ENCODE measurements at places on chromosomes 12 and 14.

- DNase-seq, result no peak
Observed at GRCh38 chr14:95339301-95339865, 19.7 kb upstream of the CLMN start.

DNA sequence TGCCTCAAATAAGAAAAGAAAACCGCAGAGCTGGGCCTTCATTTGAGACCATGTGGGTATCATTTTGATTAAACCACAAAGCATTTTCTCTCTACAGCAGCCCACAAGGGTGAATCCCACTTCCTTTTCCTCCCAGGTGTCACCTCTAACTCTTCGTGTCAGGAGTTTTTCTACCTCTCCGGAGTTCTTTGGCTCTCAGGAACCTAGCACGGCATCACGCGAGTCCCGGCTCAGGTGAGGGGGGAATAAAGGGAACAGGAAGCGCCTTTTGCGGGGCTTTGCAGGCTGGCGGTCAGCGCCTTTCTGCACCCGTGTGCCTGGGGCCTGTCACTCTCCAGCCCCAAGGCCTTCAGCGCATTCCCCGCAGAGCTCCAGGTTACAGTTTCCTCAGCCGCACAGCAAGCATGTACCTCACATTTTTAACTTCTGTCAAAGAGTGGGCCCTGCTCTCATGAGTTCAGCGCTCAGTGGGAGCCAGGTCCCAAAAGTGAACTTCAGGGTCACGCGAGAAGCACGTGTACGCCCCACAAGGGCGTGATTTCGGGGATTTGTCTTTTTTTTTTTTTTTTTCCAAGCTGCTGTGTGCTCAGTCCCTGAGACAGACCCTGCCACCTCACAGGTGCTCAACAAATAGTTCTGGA is 740 bp upstream of the PRPF40B start:
- no peak for DNase-seq

DNA sequence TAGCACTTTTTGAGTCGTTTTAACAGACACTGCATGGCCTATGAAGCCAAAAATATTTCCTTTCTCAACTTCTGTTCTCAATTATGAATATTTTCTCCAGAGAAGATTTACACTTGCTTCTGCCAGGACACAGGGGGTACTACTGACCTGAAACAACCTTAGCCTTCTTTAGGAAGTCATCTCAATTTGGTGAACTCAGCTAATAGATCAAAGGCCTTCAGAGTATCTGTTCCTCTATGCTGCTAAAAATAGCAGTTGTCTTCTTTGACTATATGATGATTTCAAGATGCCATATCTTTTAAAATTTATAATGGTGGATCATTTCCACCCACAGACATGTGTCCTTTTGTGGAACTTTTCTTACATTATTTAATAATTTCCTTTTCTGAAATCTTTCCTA is 14.0 kb upstream of the NDUFA12 start:
- no peak for DNase-seq

- DNase-seq, result no peak
Observed at GRCh38 chr12:112606611-112607365, 184.8 kb upstream of the RPH3A start.

DNA sequence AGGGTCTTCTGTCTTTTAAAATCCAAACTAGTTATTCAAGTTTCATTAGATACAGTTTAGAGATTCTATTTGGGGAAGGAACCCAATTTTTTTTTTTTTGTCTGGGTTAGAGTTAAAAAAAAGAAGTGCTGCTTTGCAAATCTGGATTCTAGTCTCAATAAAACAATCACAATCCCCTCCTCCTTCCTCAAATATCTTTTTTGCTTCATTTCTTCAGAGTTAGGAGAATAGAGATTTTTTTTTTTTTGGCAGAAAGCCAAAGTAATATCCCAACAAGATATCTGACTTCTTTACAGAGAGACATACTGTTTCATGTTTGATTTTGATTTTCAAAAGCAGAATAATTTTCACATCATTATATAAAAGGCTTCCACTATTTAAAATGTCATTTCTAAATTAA is 201.9 kb downstream of the FOXN3 start:
- no peak for DNase-seq

DNA sequence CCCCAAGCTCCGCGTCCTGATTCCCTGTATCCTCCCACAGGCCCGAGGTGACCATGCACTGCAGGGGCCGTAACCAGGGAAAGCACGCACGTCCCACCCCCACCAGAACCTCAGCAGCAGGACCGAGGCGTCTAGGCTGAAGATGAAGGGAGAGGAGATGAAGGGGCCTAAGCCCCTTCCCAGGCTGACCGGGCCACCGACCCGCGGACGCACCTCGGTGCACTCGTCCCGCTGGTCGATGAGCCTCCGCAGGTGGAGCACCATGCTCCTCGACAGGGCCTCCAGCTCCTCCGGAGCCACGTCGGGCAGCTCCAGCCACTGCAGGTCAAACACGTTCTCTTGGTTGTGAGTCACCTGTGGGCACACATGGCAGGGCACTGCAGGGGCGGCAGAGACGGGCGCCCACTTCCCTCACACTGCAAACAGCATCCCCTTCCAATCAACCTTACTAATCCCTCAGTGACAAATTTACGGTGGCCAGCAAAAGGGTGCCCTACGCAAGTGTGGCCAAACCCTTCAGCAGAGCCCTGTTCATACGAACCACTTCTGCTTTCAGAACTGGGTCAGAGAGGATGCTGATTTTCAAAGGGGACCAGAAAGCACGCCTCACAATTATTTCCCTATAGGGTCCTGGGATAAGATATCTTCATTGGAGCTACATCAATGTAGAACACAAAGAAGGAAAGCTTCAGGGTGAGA is 77.8 kb downstream of the CCDC88C start:
- DNase-seq, result no peak

DNA sequence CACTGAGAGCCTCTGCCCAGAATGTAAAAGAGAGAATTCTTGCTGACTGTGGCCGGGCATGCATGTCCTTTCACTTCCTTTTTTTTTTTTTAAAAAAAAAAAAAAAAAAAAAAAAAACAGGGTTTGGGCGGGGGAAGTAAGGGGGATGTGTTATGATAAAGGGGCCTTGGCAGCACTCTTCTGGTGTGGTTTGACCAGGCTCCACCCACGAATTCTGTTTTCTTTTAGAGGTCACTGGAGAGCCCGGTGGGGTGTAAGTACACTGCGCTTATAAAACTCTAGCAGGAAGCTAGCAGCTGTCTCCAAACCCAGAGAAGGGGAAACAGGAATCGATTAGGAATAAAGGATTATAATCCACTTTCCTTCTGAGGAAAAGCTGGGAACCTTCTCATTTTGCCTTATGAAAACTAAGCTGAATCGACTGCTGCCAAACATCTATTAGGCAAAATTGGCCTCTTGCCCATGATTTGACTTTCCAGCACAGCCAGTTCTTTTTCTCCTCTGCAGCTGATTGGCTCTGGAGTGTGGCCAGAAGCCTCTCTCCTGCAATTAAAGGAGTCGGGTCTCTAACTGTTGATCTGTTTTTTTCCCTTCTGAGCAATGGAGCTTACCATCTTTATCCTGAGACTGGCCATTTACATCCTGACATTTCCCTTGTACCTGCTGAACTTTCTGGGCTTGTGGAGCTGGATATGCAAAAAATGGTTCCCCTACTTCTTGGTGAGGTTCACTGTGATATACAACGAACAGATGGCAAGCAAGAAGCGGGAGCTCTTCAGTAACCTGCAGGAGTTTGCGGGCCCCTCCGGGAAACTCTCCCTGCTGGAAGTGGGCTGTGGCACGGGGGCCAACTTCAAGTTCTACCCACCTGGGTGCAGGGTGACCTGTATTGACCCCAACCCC is 27.7 kb upstream of the HIGD1C start:
- DNase-seq, result peak; percentile 86

DNA sequence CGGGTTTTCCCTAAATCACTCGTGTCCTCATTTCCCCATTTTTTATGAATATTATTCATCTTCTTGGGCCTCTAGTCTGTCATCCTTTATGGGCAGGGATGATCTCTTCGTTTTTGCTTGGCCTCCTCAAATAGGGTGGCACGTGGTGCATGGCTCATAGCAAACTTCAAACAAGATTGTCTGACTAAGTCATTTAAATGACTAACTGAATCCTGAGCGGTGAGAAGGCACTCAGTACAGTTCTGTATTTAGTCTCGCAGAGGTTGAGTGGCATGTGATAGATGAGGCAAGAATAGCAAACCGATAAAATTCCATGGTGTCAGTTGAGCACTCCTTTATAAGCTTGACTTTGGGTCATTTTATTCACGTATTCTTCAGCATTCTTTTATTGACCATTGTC is 5.7 kb upstream of the JDP2 start:
- peak; percentile 78 for DNase-seq

- DNase-seq, result peak; percentile 17
Observed at GRCh38 chr12:24780697-24781368, 168.1 kb downstream of the BCAT1 start.

GRCh38 chr12:130838284-130838950 is 633 bp downstream of the STX2 start:
- DNase-seq, result no peak

- DNase-seq, result no peak
Observed at GRCh38 chr12:14156606-14157005, 175.2 kb upstream of the GRIN2B start.

- no peak for DNase-seq
Observed at GRCh38 chr12:54977857-54978256, 6.7 kb downstream of the TESPA1 start.

GRCh38 chr12:57821474-57822214 is 3.1 kb upstream of the AVIL start:
- DNase-seq, result no peak

GRCh38 chr12:116385486-116386217 is 108.2 kb upstream of the MED13L start:
- DNase-seq, result no peak

GRCh38 chr14:103899316-103899715 is 28.9 kb upstream of the TDRD9 start:
- DNase-seq, result no peak

- DNase-seq, result peak; percentile 70
Observed at GRCh38 chr14:50528000-50528399, 4.4 kb downstream of the MAP4K5 start.

DNA sequence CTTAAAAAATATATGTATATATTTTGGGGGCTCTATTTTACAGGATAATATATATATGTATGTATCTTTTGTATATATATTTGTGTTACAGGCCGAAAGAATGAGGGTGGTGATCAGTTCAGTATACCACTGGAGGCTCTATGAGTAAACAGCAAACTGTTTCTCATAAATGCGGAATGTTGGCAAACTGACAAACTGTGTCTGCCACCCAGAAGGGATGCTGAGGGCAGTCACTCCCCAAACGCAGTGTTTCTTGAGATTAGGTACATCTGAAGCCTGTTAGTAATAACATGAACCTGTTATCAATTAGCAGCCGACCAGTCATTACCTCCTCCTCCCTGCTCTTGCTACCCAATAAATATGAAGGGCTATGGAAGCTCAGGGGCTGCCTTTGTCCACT is 20.8 kb downstream of the TNFAIP2 start:
- peak; percentile 91 for DNase-seq

GRCh38 chr12:117695956-117696355 is 272.8 kb downstream of the KSR2 start:
- no peak for DNase-seq

- peak; percentile 40 for DNase-seq
Observed at GRCh38 chr12:69685810-69686209, 13.3 kb downstream of the BEST3 start.

DNA sequence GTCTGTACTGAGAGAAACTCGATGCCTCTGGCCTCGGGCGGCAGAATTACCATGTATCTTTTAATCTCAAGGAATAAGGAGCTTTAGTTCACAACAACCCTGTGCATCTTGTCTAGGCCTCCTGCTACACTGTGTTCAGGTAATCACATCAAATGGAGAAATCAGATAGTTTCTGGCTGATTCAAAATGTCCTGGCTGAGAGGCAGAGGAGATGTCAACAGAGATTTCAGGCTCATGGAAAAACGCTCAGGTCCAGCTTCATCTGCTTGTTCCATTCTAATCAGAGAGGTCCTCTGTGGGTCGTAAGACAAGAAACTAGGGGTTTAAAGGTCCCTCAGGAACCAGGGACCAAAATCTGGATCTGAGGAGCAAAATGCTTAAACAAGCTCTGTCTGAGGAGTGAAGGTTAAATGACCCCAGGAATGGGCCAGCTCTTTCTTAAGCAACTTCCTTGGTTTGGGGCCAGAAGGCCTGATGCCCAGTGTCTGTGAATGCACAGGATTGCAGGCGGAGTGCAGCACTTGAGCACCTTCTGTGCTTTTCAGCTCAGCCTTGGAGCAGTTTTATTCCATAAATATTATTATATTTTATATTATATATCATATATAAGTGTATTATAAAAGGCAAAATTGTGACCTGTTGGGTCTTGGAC is 170.2 kb upstream of the PRICKLE1 start:
- peak; percentile 15 for DNase-seq

- peak; percentile 20 for DNase-seq
Observed at GRCh38 chr12:45350861-45351260, 135.0 kb downstream of the ANO6 start.

DNA sequence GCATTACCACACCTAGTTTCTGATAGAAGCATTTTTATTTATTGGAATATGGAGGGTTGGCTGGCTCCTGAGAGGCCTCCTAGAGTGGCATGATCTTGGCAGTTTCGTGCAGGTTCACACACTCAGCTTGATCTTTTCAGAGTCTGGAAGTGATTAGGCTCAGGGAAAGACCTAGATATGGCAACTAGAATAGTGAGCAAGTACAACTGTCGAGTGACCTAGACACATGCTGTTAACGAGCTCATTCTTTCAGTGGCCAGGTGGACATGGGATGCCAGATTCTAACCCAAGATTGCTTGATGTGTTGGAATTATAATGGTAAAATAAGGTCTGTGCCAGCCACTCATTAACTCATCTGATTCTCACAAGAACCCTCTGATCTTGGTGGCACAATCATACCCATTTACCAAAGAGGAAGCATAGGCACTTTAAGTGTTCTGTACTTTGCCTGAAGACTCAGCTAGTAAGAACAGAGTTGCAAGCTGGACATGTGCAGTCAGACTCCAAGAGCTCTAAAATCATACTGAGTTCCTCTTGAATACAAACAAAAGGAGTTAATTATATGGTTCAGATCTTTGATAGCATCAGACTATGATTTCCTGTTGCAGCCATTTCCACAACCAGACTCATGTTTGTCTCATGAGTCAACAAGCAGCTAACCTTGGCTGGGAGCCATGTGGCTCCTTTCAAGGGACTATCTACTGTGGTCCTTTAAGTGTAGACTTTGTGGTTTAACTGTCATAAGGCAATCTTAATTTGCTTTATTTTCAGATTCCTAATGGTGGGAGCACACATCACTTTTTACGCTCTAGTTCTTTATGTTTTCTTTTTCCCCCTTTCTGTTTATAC is 144.2 kb downstream of the PLEKHA5 start:
- peak; percentile 98 for DNase-seq

GRCh38 chr14:104393898-104394381 is 185.6 kb upstream of the C14orf180 start:
- DNase-seq, result no peak

Measured in EL (cell line).